ENCODE measurements at places on chromosomes 13 and 19.
A peak's percentile ranks its signal among the peaks of the same experiment; 100 is the strongest.

- no peak for DNase-seq
These were observed 7.2 kb downstream of the PPP1R37 start for GRCh38 chr19:45100201-45100600.

DNA sequence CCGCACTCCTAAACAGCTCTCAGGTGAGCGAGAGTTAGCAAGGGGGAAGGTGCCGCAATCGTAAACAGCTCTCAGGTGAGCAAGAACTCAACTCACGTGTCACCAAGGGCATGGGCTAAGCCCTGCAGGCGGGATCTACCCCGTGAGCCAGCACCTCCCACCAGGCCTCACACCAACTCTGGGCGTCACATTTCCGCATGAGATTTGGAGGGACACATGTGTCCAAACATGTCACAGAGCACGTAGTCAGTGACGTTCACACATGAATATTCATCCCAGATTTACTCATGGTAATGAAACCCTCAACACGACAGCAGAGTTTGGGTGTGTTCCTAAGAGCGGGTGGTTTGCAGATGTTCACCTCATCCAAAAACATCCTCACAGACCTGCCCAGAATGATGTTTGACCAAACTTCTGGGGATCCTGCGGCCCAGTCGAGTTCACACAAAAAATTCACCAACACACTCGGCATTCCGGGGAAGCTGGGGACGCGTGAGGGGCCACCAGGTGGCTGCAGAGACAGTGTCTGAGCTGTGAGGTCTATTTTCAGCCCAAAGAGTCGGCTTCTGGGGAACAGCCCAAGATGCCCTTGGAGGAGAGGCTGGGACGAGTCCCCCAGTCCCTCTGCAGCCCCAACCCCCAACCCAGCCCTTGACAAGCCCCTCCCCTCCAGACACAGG, 19.6 kb downstream of the C2CD4C start:
- DNase-seq = no peak

DNA sequence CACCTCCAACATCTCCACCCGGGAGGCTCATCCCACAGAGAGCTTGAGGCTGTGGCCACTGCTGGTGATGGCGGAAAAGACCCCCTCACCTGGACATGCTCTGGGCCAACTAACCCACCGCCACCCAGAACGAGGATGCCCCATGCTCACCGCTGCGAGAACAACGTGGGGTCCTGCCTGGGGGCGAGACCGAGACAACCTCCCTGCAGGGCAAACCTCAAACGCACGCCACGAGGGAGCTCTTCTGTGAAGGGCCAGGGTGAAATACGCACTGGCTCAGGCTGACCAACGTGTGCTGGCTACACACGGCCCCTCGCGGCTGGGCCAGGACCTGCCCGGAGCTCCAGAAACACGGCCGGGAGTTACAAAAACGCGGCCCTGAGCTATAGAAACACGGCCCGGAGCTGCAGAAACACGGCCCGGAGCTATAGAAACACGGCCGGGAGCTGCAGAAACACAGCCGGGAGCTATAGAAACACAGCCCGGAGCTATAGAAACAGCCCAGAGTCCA, 19.0 kb upstream of the PLPP2 start:
- DNase-seq = no peak

DNA sequence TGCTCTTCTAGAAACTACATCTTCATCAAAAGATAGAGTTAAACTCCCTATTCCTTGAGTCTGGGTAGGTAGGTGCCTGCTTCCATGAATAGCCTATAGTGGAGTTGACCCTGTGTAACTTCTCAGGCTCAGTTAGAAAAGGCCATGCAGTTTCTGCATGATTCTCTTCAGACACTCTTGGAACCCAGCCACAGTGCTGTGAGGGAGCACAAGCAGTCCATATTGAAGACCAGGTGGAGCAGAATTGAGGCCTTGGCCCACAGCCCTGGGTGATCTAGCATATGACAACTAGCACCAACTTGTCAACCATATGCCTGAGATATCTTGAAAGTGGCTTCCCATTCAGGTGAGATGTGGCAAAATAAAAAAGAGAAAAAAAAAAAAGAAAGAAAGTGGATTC, 10.3 kb upstream of the PAN3 start:
- no peak for DNase-seq

DNA sequence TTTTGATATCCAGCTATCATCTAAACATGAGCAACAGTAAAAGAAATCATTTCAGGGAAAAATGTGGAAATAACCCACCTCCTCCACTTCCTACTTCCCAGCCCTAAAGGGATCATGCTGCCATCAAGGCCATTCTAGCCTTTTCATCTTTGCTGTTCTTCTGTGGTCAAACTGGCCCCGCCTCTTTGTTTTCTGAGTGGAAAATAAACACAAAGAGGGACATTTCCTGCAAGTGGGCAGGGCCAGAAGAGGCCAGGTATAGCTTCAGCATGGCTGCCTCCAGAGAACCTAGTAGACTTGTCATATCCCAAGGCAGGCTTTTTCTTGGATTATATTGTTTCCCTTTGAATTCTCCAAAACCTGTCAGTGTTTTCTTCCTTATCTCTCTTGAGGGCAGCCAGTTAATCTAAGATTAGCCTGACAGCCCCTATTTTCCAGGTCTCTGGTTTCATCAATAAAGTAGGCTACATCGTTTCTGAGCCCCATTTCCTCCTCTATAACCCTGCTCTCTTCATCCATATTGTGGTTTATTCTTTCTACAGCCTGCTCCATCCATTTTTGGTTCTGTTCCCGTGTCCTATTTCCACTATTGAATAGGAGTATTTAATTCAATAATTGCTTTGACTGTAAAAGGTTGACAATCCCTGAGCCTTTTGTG, 117.6 kb downstream of the GPC6 start:
- DNase-seq = no peak

- DNase-seq = no peak
These were observed 382.8 kb downstream of the FOXO1 start for GRCh38 chr13:40283666-40284065.

DNA sequence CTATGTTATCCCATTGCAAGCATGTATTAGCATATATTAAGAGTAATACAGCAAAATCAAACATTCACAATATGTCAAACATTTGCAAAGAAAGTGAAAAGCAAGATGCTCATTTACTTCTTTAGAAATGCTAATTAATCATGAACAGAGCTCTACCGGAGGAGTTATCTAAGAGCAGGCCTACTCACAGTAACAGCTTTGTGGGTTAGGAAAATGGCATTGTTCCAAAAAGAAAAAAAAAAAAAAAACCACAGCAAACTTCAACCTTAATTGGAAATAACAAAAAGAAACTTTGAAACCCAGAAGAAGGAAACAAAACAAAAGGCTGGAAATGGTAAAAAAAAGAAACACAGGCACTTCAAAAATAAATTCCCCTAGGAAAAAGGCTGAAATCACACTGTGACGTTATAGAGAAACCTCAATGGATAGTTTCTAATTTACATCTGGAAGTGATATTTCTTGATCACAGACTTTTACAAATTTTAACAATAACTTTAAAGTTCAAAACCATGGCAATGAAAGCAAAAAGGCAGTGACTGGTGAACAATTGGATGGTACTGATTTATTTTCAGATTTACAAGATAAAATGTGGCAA, 1236.8 kb upstream of the SPRY2 start:
- no peak for DNase-seq

- DNase-seq = no peak
These were observed 1120.7 kb downstream of the DIAPH3 start for GRCh38 chr13:59043016-59043415.

DNA sequence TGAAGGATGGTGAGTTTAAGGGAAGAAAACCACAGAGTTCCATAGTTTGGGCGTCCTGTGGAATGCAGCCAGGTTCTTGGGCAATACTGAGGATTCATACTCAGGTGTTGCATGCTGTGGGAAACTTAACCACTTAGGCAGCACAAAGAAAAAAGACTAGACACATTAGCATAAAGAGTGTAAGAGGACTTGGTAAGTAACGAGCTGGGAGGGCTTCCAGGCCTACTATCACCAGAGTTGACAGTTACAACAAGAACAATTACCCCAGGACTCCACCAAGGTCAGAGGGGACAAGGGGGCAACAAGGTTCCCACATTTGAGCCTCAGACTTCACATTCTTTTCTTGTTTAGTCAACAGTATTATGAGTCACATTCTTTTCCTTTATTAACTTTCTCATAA, 33.2 kb downstream of the KCTD12 start:
- no peak for DNase-seq

GRCh38 chr19:29771708-29772414, 39.9 kb upstream of the CCNE1 start:
- DNase-seq = peak; percentile 14

- no peak for DNase-seq
These were observed 182.0 kb downstream of the RGCC start for GRCh38 chr13:41639237-41639904.

DNA sequence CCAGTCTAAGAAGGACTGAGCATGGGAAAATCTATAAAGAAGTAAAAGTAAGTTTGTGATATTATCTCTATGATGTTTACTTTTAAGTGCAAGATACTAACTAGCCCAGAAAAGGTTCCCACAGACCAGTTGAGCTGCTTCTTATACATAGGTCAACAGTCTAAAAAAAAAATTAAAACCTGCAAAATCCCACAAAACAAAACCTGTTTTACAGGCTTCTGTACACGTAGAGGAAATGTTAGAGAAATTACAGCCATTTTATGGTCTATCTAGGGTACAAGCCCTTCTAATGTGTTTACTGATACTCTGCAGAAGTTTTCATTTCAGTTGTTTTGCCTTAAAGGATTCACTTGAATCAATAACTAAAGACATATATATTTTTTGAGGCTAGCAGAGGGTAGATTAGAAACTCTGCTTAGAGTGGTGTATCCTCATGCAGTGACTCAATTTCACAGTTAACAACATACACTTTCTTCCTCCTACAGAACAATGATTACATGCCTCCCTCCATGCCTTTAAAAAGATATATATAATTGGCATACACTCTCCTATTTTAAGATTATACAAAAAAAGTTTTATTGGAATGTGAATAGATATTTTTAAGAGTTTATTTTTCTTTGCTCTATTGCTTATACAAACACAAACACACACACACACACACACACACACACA, 43.9 kb downstream of the CAB39L start:
- DNase-seq = no peak

DNA sequence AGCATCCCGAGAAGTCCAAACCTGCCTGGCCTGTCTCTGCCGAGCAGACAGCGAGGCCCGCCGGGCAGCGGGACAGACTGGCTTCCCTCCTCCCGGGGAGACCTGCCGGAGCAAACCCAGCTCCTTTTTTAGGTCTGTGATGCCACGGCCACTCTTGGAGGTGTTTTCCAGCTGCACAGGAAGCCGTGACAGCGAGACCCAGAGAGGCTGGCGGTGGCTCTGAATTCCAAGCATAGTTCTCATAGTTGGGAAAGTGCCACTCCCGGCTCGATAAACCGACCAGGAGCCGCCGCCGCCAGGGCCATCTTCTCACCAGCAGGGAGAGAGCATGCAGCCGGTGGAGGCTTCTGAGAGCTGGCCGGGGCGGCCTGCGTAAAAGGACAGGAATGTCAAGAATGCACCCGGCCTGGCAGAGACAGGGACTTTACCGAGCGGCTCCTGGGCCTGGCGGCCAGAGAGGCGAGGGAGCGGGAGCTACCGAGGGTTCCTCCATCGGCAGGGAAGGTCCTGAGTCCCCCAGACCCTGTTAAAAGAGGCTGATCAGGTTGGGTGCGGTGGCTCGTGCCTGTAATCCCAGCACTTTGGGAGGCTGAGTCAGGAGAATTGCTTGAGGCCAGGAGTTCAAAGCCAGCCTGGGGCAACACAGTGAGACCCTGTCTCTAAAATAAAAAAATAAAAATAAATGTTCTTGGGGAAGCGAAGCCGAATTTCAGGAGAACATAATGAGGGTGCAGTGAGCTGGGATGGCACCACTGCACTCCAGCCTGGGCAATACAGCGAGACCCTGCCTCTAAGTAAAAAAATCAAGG, 64.9 kb downstream of the GADD45B start:
- DNase-seq = no peak

DNA sequence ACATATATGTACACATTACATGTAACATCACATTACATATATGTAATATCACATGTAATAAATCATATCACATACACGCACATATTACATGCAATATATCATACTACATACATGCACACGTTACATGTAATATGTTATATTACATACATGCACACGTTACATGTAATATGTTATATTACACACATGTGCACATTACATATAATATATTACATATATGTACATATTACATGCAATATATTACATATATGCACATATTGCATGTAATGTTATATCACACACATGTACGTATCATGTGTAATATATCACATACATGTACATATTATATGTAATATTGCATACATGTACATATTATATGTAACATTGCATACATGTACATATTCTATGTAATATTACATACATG, 77.6 kb downstream of the GADD45B start:
- no peak for DNase-seq

DNA sequence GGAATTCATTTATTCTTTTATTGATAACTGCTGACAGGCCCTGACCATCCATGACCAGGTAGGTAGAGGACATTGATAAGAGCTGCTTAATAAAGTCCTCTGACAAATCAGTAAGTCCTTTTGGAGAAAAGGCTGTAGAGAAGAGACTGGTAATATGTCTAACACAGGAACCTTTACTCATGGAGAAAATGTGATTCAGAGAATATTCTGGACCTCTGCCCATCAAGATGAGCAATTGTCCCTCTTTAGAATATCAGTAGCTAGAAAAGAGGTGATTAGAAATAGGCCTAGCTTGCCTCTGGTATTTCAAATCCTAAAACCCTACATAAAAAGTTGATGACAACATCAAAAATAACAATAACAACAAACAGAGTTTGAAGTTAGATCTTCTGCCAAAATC, 642.3 kb downstream of the TBC1D4 start:
- DNase-seq = no peak

DNA sequence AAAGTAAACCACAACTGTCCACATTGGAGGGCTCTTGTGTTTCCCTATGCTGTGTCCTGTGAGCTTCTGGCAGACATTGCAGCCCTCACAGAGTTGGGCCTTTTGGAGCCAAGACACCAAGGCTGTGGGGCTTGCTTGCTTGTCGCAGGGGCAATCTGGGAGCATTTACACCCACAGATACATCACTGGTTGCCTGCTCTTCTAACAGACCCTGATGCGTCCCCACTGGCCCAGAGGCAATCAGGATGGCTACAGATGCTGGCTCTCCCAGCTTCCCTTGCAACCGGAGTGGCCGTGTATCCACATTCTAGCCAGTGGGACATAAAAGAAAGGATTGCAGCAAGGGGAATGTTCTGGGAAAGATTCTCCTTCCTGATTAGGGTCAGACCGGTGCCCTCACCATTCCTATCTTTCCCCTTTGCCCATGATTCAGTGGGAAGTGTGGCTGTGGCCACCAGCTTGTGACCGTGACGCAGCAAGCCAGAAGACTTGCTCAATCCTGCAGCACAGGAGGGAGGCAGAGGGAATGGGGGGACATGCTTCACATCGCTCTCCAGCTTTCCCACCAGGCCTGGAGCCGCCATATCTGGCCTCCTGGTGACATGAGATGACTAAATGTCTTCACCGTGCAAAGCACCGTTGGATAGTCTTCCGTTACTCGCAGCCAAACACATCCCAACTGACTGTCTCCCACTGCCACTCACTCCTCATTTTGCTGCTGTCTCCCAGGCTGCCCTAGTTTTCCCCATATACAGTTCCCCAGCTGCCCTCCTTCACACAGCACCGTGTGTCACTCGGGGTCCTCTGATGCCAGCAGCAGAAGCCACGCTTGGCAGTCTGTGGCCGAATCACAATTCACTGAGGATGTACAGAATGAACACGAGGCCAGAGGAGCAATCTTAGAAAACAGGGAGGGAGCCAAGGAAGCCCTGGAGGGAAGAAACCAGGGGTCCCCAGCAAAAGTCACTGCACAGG, 151.0 kb downstream of the DPF1 start:
- no peak for DNase-seq
